ENCODE measurements at places on chromosomes 1 and 21.

DNA sequence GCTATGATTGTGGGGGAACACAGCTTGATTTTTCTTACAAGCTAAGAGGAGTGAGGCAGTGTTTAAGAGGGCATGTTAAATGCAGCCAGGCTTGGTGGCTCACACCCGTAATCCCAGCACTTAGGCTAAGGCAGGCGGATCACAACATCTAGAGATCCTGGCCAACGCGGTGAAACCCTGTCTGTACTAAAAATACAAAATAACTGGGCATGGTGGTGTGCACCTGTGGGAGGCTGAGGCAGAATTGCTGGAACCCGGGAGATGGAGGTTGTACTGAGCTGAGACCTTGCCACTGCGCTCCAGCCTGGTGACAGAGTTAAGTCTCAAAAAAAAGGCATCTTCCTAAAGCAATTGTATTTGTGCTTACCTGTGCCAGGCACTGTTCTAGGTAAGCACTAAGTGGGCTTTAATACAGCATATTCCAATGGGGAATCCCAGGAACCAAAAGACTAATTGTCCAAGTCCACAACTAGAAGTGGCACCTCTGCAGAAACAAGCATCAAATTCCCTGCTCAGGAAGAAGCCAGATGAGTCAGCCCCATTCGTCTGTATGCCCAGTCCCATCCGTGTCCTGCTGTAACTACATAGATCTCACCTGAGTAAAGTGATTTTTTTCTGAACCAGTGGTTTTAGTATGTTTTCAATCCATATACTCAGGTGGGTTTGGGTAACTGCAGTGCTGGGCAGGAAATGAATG, 4.6 kb downstream of the RCC1 start:
- no peak for DNase-seq

GRCh38 chr1:53014791-53015507, 47.1 kb upstream of the PODN start:
- peak; percentile 85 for DNase-seq

DNA sequence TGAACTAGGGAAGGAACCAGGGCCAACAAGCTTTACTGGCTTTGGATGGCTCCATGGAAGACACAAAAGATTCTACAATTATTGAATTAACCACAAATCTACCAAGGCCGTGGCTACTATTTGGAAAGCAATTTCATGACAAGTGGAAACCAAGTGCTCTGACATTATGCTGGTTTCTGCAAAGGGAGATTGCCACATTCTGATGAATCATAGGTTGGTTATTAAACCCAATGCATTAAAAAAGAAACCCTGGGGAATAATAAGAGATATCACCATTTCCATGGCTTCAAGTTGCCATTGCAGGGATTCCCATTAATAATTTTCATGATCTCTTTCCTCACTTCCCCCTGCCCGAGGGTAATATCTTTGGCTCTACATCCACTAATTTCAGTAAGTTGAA, 359.2 kb upstream of the NCAM2 start:
- DNase-seq: no peak

GRCh38 chr1:103514920-103515503, 10.5 kb upstream of the RNPC3 start:
- DNase-seq: no peak

DNA sequence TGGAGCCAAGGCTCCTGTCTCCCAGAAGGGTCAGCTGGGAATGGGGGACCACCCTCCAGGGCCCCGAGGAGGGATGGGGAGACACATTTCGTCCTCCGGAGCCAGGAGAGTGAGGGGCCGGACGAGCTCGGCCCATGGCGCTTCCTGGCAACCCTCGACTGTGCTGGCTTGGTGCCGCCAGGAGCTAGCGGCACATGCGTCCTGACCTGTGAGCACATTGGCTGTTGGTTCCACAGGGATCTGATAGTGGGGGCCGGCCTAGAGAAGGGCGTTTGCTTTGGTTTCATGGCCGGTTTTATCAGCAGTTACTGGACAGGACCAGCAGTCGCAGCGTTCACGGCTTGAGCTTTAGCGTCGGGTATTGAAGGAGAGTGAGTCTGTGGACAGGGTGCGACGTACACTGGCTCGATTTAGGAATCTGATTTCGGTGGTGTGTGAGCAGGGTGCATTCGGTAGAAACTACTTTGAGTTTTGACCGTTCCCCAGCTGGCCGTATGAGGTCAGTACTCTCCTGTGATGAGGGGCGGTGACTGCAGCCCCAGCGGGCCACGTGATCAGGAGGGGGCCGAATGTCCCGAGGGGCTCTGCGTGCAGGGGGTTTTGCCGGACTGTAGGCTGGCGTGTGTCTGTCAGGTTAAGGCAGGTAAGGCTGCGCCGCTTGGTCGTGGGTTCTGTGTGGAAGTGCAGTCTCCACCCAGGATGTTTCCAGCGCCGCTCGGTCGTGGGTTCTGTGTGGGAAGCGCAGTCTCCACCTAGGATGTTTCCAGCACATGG, 18.7 kb downstream of the FAAP20 start:
- DNase-seq: no peak

DNA sequence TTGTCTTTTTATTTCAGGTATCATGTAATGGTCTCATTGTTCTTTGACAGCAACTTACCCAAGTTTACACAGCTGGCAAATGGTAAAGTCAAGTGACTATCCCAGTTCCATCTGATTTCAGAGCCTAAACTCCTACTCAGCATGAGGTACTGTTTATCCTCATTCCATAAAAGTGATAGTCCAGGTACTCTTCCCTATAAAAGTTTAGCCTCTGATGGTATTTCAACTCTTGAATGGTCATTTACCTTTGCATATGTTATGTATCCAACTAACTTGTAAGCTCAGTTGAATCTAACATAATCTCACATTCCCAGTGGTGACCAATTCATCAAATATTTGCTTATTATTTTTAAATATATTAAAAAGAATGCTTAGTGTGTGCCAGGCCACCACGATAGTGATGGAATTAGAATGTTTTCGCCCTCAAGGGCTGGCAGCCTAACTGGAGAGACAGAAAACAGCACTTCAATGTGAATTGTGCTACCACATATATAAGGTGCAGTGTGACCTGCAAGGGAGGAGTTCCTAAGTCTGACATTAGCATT, 307.1 kb downstream of the CTH start:
- no peak for DNase-seq

DNA sequence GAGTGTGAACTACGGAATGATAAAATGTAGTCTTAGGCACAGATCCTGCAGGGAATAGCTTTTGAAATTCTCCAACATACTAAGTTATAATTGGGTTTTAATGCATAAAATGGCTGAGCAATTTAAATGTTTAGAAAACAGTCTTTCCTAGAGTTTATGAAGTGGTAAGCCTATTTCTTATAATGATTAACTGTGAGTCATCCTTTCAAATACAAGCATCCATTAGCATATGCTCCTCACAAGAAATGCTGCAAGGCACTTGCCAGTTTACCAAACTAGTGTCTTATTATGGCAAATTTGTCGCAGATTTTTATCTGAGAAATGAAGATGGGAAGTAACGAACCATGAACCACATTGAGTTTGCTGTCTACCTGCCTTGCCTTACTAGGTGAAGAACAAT, 101.3 kb upstream of the ESRRG start:
- DNase-seq: no peak

DNA sequence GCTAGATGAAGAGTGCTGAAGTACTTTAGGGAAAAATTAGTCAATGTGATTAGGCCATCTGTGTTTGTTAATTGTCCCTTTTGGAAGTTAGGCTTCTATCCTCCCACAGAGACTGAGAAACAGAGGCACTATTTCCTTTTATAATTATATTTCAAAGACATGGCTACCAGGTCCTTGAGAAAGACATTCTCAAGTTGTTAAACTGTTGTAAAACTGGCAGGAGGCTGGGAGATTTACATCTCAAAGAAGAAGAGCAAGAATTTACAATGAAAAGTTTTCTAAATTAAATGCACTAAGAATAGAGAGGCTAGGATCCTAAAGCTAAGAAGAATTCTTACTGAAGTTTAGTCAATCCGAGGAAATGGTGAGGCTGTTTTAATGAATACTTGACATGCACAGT, 74.0 kb upstream of the BRINP3 start:
- DNase-seq: no peak

- DNase-seq: no peak
Observed at GRCh38 chr1:162904579-162904978, 43.6 kb upstream of the CCDC190 start.

DNA sequence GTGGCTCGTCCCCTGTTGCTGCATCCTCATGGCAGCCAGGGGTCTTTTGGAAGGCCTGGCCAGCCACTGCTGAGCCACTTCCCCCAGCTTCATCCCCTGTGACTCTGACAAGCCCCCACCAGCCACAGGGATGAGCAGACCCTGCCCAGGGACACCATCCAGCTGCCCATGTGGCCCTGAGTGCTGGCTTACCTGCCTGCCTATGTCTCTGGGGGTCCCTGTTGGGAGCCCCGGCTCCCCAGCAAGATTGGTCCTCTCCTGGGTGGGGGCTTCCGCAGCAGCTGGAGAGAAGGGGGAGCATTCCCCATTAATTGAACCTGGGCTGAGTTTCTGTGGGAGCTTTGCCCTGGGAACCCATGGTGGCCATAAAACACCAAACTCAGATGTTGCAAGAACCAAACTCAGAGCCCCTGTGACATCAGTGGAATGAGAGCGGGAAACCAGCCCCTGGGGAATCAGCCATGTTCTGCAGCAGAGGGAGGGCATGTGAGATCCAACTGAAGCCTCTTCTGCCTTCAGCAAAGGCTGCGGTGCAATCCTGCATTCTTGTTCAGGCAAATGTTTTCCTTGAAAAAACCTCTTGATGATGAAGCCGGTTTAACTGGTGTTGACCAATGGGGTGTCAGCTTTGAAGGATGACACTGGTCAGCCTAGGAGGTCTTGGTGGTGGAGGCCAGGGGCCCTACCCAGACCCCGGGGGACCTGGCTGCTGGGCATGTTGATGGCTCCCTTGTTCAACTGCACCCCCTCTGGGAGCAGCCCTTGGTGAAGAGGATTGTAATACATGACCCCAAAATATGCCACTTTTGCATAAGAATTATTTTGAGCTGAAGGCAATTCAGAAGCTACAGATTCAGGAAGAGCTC, 28.3 kb upstream of the COL18A1 start:
- no peak for DNase-seq

Data from CD8-positive, alpha-beta memory T cell (primary cell).